Right kidney (tissue), 9 donors: ENCODE measurements at places on chromosomes 16 and 17.

DNA sequence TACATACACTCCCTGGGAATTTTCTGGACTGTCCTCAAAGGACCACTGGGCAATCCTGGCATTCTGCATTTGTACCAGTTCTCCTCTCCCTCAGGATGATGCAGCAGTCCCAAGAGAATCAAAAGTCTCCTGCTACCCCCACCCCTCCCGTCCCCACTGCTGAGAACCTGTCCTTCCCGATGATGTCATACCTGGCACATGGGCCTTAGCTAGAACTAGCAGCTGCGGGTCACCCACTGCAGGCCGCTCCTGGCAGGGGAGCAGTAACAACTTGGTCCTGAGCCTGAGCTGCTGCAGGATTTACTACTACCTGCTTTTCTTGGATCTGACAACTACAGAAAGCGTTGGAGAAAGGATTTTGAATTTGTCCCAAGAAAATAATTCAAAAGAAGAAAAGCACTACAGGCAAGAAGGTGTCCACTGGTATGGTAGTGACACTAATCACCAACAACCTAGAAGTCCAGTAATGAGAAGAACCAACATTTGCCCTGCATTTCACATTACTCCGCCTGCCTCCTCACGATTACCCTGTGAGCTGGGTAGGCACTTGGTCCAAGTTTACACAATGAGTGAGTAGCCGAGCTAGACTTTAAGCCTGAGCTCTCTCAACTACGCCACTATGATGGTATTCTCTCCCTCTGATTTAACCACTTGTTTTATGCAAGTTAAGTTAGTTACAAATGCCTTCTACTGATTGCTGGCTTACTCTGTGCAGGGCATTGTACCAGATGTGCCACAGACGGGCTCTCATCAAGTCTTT lies 55.3 kb upstream of the ETV4 start:
- DNase-seq, result no peak

- DNase-seq, result no peak
These were observed 48.4 kb upstream of the ACSF3 start for GRCh38 chr16:89045181-89045815.

DNA sequence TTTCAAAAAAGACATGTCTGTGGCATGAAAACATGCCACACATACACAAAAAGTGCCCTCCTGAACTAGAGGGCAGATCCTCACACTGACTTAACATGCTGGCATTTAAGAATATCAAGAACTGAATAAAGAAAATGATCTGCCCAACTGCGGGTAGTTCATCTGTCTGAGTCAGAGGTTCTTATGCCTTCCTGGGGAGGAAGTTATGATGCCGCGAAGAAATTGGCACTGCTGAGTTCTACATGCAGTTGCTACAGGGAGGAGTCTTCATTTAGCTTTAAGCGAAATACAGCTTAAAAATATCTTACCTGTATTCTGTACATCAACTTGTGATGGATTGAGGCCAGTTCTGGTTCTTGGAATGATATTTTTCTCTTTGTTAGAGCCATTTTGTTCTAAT lies 6.3 kb downstream of the ALDH3A2 start:
- no peak for DNase-seq

DNA sequence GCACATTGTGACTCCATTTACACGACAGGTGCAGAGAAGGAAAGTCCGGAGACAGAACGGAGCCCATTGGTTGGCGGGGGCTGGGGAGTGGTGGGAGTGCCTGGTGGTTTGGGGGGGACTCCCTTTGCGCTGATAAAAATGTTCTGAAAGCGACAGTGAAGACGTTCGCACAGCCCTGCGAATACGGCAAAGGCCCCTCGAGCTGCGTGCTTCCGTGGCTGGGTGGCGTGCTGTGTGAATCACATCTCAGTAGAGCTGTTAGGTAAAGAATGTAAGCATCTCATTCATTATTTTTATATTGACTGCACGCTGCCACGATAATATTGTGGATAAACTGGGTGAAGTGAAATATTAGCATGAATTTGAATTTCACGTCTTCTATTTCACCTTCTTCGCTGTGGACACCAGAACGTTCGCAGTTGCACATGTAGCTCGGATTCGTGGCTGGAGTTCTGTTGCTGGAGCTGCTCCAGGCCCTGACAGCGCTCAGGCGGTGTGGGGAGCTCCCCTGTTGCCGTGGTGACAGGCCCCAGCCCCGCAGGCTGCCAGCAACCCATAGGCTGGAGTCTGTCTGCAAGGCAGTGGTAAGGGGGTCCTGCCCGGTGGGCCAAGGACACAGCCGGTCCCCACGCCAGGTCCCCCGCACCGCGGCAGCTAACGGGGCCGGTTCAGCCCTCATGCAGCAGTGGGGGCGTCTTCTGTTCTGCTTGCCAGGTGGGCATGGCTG lies 44.6 kb downstream of the SOX8 start:
- DNase-seq, result no peak

DNA sequence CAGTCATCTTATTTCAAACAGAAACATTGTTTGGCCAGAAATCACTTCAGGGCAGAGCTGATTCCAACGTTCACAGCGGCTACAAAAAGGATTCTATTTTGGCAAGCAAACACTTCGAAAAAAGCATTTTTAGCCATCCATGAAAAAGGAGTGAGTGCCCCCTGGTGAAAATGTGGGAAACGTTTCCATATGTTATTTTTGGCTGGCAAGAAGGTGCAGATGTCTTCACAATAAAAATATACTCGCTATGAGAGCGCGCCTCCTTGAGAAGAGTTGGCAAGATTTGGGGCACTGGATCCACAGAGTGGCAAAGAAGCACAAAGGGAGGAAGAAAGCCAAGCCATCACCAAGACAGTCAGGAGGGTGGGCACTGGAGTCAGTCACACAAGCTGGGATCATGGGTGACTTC lies 191.1 kb downstream of the CHD9NB start:
- peak; percentile 15 for DNase-seq

DNA sequence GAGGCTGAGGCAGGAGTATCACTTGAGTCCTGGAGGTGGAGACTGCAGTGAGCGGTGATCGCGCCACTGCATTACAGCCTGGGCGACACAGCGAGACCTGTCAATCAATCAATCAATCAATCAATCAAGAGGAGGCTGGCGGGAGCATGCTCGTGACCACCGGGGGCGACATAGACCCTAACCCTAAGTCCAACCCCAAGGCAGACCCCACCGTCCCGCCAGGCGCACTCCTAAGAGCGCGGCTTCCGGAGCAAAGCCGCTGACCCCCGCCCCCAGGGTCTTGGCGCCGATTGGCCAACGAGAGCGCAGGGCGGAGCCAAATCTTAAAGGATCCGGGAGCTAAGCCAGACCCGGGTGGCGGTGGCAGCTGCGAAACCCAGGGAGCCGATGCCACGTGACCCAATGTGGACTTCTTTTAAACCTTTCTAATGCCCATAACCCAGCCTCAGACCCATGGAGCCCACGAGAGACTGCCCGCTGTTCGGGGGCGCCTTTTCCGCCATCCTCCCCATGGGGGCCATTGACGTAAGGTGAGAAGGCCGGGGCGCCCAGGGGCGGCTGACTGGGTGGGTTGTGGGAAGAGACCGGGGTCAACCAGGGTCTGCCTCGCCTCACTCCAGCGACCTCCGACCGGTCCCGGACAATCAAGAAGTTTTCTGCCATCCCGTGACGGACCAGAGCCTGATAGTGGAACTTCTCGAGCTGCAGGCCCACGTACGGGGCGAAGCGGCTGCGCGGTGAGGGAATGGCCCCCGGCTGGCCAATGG lies at the start of gene RANGRF:
TSS of gene RANGRF (plus strand) at position 335 of the 767 bp plus-strand sequence. CDS start at position 454, 119 bp downstream.
- peak; percentile 94 for DNase-seq

DNA sequence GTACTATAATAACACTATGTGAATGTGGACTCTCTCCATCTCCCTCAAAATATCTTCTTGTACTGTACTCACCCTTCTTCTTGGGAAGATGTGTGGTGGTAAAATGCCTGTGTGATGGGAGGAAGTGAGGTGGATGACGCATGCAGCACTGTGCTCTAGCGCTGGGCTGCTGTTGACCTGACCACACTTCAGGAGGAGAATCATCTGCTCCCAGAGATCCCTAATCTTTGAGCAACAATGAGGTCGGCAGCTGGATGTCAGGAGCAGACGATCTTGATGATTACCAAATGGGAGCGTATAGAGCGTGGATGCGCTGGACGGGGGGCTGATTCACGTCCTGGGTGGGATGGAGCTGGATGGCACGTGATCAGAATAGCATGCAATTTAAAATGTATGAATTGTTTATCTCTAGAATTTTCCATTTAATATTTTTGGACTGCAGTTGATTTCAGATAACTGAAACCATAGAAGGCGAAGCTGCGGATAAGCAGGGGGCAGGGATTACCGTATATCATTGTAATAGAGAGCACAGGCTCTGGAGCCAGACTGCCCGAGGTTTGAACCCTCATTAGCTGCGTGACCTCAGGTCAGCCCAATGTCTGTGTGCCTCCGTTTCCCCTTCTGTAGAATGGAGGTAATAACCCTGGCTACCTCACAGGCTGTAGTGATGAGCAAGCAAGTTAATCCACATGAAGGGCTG lies 23.7 kb upstream of the CYLD start:
- DNase-seq, result no peak

DNA sequence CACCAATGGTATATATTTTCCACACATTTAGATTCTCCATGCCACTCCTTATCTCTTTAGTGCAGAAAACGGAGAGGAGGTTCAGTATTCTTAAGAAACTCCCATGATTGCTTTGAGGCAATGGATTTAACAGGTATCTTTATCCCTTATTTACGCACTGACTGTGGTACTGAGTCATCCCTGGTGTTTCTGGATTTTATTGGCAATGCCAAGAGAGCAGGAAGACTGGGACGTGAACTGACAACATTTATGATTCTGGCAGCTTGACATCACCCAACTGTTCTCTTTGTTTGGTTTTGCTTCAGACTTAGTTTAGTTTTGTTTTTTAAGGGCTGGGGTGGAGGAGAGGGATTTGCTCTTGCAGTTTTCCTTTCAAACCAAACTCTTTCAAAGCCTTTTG lies 131.4 kb downstream of the WWOX start:
- no peak for DNase-seq

DNA sequence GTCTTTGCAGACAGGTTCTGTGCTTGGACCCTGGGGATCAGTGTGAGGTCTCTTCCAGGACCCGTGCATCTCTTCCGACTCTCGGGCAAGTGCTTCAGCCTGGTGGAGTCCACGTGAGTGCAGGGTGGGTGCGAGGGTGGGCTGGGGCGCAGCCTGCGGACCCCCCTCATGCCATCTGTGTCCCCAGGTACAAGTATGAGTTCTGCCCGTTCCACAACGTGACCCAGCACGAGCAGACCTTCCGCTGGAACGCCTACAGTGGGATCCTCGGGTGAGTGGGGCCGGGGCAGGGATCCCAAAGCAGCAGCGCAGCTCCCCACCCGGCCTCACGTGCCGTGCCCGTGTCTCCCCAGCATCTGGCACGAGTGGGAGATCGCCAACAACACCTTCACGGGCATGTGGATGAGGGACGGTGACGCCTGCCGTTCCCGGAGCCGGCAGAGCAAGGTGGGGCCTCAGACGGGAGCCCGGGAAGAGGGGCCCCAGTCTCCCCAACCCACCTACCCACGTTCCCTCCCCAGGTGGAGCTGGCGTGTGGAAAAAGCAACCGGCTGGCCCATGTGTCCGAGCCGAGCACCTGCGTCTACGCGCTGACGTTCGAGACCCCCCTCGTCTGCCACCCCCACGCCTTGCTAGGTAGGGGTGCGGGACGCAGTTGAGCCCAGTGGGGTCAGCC lies 10.1 kb downstream of the GNPTG start:
- DNase-seq, result no peak

DNA sequence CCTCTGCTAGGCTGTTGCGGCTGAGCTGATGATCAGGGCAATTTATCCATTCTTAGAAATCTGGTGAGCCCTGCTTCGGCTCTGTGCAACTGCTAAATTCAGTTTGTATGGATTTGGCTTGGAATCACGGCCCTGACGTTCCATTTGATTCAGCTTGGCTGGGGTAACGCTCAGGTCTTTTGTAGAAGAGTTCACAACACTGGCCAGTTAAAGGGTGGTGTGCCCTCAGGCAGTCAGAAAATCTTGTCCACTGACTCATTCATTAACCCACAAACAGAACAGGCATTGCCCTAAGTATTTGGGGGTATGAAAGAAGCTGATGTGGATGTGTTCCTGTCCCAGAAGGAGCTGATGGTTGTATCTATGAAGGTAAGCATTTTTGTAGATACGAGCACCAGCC lies 53.9 kb downstream of the GNAO1 start:
- DNase-seq, result no peak

- DNase-seq, result no peak
These were observed 6.3 kb downstream of the SLC12A4 start for GRCh38 chr16:67962135-67962534.

- no peak for DNase-seq
These were observed 5.9 kb downstream of the ZNF207 start for GRCh38 chr17:32355649-32356377.

- DNase-seq, result no peak
These were observed 25.8 kb downstream of the CNGB1 start for GRCh38 chr16:57944970-57945739.

- DNase-seq, result no peak
These were observed 17.5 kb downstream of the CACNG4 start for GRCh38 chr17:66981983-66982508.
